ENCODE measurements at places on chromosomes 12 and 14. TPM values are rescaled to one million over a fixed set of nuclear protein-coding genes. Genes with fewer than 3 reads are reported as not detected.

DNA sequence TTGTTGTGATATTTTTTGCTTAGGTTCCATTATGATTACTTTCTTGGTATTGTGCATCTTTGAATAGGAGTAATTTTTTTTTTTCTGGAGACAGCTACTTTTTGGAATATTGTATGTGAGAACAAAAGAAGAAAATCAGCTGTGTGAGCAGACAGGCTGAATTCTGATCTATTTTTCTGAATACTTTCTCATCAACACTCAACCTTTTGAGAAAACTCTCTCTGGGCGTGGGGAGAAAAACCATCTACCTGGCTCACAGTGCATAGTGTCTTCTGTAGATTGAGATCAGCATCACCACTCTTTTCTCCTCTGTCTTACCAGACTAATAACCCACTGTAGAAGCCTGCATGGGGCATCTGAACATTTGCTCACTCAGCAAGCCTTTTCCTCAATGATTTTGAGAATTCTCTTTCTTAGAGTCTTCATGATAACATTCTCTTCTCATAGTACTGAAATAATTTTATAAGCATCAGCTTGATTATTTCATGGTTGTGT lies 3.3 kb downstream of the PIK3C2G start:
- DNase-seq: no peak

DNA sequence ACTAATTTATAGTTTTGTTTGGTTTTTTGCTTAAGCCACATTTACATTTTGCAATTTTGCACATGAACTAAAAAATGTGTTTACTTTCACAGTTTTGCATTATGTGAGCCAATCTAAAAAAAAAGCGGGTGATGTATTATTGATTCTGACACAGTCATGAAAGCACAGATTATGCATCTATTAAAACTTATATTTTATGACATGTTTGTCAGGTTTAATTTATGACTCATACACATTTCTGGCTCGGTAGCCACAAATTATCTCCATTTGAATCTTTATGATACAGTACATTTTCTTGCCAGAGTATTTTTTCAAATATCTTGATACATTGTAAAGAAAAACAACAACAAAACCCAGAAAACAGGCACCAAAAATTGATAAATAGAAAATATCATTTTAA lies 280.4 kb upstream of the GRIP1 start:
- no peak for DNase-seq

Gene KCNMB4
- polyA plus RNA-seq: 25.3 TPM

DNA sequence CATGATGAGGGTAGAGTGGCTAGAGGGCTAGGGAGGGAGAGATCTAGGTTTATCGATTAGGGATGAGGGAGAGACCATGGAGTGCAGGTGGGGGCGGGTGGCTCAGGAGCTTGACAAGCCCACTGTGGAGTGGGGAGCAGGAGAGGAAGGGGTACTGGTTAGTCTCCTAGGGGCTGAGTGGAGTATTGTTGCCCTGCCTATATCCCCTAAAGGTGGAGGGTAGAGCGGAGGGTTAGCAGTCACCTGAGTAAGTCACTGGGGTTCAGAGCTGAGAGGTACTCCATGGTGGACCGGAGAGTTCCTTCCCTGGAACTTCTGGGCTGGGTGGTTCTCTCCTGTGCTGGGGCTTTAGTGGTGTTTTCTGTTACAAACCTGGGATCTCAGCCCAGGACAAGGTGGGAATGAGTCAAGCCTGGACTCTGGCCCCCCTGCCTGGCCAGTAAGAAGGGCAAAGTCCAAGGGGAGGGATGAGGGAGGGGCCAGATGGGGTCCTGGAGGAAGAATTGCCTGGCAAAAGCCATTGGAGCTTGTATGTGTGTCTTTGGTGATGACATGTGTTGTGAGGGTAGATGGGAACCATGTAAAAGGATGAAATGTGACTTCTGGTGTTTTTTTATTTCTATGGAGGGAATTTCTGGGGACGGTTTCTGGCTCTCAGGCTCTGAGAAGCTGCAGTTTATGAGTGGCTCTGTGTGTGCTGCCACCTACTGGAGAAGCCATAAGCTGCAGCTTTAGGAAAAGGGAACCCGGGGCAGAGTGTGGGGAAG lies at the start of gene CIDEB:
Gene CIDEB, minus strand, starts transcription at position 403 of the 767 bp plus-strand sequence. Its CDS starts 119 bp downstream, at position 284.
- peak; percentile 50 for DNase-seq

Gene KLRF2
- not detected for polyA plus RNA-seq

GRCh38 chr14:25431211-25432076 lies 381.5 kb upstream of the STXBP6 start:
- DNase-seq: peak; percentile 30

Gene CCDC196
- polyA plus RNA-seq: 0.38 TPM

DNA sequence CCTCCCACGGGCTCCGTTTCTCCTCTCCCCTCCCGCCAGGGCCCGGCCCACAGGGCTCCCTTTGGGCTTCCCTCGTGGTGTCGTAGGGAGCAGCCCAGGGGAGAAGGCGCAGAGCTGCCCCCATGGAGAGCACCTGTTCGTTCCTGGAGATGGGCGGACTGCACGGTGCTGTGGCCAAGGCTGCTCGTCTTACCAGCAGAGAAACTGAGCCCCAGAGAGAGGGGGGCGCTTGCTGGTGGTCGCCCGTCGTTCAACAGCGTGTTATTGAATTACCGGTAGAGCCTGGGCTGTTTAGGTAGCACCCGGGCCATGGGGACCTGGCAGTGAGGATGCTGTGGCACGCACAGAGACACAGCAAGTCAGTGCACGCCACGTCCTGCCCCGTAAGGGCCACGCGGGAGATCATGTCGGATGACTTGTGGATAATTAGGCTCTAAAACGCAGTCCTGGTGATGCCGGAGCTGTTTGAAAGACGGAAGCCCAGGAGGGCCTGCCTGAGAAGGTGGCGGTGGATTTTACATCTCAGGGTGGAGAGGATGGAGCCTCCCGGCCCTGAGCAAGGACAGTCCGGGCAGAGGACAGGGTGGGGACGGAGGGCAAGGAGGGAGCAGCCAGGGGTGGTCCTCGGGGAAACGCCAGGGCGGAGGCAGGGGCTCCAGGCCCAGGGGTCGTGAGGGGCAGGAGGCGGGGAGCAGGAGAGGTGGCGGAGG lies 134.4 kb downstream of the ADGRD1 start:
- no peak for DNase-seq
